Hematopoietic multipotent progenitor cell treated with erythropoietin and hydrocortisone succinate and interleukin-3 and kit ligand, for 4 days (in vitro differentiated cells): ENCODE measurements at places on chromosomes 4 and X.

GRCh38 chrX:107849747-107850421 lies 24.2 kb downstream of the MID2 start:
- DNase-seq, result peak; percentile 3

DNA sequence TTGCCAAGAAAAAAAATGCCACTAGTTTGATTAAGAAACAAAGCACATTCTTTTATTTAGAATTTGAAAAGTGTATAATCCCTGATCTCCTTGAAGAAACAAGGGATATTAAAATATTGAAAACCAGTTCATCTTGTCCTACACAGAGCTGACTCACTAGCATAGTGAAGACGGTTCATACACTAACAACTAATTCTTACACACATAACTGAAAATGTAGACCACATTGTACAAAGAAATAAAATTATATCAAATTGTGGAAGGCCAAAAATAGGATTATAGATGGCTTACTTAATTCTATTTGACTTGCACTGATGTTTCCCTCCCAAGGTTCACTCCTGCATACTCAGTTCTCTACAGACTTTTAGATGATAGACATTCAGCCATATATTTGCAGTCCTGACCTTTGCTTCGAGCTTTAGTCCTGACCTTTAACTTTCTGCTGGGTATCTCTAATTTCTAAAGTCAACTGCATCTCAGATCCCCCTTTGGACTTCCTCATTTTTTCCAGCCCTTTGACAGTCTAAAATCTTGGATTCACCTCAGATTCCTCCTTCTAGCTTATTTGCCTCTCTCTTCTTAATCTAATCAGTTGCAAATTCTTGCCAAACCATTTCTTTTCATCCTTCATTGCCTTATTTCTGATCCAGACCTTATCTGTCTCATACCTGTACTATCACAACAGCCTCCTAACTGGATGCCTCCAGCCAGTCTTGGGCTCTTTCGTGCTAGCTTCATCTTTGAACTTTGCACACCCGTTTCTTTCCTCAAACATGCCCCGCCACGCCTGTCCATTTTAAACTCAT lies 4.5 kb upstream of the WWC2 start:
- no peak for DNase-seq

DNA sequence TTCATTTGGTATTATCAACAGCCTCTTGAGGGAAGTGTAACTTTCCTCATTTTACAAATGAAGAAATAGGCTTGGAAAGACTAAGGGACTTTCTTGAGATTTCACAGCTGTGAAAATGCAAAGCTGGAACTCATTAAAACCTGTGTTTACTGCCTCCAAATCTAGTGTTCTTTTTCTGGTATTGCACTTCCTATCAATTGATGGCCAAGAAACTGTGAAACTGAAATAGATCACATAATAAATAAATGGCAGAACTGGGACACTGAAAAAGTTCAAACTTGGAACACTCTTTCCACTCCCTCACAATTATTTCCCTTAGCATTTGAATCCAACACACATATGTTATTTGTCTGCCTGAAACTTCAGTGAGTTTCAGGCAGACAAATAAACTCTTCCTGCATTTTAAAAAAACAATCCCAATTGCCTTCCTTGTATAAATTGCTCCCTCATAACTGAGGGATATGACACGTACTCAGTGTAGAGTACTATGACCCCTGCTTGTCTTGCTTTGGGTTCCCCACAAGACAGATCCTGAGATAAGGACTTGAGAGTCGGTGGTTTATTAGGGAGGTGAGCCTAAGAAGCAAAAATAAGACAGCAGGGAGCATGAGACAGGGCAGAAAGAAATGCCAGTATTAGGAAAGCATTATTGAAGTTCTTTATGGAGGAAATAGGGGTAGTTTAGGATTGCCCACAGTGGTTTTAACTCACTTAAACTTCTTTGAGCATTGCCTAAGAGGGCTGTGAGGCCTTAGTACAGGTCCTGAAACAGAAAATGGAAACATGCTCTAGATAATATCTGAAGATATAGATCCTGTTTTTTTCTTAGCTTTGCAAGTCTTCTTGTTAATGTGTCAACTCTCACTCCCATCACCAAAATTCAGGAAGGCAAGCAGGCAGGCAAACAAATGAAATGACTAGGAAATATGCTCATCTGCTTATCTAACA lies 33.9 kb downstream of the RTL3 start:
- peak; percentile 41 for DNase-seq

DNA sequence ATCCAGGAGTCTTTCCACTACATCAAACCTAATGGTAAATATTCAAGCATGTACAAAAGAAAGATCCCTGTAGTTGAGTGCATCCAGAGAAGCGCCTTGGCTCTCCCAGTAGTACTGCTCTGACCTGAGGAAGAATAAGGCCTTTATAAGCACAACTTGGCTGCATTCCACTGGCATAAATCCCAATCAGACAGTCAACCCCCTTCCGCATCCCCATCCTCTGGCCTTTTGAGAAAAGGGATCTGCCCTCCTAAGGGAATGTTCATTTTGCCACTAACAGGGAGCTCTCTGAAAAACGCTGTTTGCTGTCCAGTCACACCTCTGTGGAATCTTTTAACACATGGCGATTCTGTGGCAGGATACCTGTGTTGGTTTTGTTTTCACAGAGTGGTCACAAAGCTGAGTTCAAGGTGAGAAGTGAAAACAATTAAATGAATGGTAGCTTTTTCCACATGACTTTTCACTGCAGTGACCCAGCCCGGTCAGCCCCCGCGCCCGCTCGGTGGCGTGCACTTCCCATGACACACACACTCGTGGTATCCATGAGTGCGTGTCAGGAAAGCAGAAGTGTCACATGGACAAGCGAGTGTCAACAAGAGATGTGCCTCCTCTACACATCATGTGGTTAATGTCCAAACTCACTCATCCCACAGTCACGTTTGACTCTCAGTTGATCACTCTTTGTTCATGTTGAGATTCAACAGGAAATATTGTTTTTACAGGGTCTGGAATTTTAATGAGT lies 112.2 kb upstream of the ENPP6 start:
- peak; percentile 30 for DNase-seq

DNA sequence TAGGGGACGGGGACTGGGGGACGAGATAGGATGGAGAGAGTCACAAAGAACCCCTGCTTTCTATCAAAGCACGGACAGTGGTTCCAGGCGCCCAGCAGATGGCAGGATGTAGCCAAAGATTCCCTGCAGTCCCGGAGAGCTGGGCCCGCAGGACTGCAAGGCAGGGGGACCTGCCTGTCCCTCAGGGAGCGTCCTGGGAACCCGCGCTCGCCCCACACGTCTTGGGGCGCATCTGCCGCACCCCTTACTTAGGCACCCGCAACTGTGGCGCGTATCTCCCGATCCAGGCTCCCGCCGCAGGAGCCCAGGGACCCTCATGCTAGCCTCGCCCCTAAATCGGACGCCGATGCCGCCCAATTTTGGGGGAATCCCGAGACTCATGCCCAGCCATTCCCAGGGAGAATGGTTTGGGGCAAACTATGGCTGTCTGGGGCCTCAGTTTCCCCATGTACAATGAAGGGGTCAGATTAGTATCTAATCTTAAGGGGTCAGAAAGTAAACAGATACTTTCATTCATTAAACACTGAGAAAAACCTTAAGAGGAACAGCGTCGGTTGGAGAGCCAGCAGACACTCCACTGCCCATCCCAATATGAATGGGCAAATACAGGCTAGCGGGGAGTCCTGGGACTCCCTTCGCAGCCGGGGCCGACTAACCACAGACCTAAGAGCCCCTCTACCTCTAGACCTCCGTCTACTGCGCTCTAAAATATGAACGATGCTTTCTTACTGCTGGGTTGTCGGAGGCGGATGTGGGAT lies 581 bp upstream of the STK32B start:
- peak; percentile 91 for DNase-seq

DNA sequence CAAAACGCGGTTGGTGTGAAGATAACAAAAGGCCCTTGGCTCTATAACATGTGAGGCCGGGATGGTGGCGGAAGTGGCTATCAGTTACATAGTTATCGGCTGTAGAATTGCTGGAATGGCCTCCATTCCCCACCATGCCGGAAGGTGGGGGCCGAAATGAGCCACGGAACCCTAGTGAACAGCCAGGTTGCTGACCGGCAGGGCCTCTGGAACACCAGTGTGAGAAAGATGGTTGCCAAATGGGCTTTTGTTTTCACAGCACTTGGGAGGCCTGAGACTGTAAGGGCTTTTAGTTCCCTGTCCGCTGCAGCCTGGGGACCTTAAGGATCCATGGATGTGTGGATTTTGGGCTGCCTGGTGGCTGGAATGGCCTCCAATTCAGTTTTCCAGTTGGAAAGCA lies 23.3 kb upstream of the ARX start:
- no peak for DNase-seq

GRCh38 chrX:16488959-16489358 lies 161.0 kb upstream of the S100G start:
- DNase-seq, result no peak

GRCh38 chr4:70874268-70875156 lies 27.7 kb upstream of the MOB1B start:
- no peak for DNase-seq

DNA sequence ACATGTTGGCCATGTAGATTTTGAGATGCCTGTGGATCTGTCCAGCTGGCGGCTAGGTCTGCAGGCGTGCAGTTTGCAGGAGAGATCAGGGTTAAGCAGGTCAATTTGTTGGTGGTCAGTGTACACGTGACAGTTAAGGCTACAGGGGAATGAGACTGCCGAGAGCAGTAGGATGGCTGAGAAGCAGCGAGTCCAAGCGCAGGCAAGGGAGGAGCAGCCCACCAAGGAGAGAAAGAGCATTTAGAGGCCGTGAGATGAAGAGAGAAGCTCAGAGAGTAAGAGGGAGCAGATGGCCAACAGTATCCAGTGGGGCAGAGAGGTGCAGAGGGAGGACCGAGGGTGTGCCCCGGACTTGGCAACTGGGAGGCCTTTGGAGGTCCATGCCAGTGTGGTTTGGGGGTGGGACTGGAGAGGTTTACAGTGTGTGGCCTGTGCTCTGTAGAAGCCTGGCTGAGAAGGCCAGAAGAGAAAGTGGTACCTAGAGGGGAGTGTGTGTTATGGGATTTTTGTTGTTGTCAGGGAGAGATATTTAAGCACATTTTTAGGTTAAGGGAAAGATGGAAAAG lies 18.4 kb downstream of the SNX25 start:
- no peak for DNase-seq

DNA sequence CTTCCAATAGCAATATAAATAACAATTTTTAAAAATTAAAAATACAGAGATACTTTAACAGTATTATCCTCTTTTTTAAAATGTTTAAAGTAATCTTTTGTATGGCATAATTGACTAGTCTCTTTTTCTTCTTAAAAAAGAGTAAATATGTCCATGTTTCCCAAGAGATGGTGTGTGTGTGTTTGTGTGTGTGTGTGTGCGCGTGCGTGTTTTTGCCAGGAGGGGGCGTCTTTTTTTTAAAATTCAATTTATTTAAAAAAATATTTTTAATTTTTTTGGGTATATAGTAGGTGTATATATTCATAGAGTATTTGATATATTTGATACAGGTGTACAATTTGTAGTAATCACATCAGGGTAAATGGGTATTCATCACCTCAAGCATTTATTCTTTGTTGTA lies 1073.7 kb downstream of the PCDH7 start:
- peak; percentile 3 for DNase-seq

GRCh38 chr4:41456559-41457101 lies 81.3 kb upstream of the LIMCH1 start:
- no peak for DNase-seq

DNA sequence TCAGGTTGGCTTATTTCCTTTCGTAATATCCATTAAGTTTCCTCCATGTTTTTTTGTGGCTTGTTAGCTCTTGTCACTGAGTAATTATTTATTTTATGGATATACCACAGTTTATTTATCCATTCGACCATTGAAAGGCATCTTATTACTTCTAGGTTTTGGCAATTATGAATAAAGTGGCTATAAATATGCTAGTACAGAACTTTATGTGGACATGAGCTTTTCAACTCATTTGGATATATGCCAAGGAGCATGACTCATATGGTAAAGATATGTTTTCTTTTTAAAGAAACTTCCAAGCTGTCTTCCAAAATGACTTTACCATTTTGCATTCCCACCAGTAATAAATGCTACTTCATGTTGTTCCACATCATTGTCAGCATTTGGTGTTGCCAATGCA lies 803.6 kb downstream of the GLUD2 start:
- no peak for DNase-seq

DNA sequence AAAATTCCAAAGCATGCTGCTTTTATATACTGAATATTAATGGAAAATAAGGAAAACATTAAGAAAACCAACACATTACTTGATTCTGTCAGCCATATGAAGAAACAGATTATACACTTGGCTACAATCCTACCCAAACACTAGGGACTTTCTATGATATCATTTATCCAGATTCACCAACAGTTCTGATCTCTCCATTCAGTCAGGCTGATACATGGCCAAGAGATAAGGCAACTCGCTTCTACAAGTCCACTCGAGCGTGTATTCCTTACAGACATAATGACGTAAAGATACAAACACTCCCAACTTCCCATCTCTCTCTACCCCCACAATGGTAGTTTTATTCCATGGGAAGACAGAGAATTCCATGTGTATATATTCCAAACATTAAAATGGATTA lies 44.5 kb downstream of the NEK1 start:
- DNase-seq, result no peak

DNA sequence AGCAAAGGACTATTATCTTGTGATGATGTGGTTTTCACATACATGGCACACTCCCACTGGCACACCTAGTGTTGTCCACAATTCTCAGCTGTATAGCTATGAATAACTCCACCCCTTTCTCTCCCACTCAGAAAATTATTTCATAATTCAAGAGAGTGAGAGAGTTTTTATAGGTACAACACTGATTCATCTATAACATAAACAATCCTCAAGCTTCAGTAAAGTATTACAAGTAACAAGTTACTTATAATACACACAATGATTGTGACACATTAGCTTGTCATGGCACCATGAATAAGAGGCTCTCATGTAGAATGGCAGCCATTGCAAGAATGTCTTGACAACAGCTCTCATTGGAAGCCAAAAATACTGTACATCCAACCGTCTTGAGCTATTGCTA lies 43.9 kb downstream of the RAB40A start:
- DNase-seq, result no peak

- DNase-seq, result no peak
Observed at GRCh38 chr4:47538111-47538824, 53.2 kb downstream of the ATP10D start.

GRCh38 chr4:7234355-7235029 lies 42.2 kb downstream of the SORCS2 start:
- DNase-seq, result no peak

DNA sequence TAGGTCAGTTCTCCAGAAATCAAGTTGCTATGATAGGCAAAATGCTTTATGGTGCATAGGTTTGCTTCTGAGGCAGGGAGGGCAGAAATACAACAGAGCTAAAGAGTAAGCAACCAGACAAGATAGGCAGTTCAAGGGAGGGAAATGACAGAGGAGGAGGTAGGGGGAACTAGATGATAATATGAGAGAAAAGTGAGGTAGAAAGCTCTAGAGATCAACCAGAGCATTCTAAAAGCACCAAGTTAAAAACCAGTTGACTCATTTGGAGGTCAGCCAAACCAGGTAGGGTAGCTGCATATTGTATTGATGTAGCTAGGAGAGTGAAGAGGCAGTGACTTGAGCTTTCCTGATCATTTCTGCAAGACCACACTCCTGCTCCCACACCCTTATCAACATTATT lies 49.0 kb upstream of the SLC16A2 start:
- DNase-seq, result no peak
